ENCODE measurements at places on chromosomes 5 and 9.

DNA sequence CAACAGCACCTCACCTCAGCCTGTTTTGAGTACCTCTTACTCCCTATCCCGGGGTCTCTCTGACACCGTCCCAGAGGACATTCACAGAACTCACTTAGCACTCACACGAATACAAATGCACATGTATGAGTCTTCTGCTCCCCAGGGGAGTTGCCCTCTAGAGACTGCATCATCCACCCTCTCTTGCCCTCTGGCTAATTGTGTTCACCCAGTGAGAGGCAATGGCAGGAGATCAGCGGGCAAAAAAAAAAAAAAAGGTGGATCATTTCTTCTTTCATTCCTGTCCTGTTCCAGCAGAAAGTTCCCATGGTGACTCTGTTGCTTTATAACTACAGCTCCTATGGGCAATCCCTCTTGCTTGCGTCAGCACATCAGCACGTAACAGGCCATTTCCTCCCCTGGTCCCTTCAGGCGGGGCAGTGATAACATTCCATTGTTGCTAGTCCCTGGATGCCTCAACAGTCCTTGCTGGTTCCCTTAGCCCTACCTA is 23.5 kb upstream of the SNX2 start:
- peak; percentile 62 for DNase-seq

- peak; percentile 11 for DNase-seq
These were observed 64.5 kb downstream of the PRKACG start for GRCh38 chr9:68949271-68950000.

DNA sequence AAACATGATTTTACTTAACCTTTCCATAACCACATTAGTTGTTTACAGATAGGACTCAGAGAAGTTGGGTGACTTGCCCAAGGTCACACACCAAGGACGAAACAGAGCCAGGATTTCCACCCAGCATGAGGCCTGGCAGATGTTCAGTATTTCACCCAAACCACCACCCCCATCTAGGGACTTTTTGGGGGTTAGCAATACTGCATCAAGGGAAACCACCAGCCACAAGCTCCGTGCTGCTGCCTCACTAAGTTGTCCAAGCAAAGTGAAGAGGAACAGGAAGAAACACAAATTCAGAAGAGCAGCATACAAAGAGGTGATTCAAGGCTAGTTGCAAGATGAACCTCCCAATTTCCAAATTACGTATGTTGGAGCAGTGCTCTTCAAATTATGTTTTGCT is 219.6 kb upstream of the RORB start:
- DNase-seq, result no peak

DNA sequence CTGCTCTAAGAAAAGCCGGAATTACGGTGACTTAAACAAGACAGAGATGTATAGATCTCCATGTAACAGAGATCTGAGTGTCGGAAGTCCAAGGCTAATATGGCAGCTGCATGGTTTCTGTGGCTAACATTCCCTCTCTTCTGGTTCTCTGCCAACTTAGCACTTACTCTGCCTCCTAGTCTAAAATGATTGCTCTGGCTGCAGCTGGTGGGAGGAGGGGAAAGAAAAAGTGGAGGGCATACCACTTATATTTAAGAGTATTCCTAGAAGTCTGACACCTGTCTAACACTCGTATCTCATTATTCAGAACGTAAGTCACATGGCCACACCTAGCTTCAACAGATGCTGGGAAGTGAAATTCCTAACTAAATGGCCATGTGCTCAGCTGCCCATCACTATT is 551.5 kb upstream of the TLE4 start:
- DNase-seq, result peak; percentile 47

DNA sequence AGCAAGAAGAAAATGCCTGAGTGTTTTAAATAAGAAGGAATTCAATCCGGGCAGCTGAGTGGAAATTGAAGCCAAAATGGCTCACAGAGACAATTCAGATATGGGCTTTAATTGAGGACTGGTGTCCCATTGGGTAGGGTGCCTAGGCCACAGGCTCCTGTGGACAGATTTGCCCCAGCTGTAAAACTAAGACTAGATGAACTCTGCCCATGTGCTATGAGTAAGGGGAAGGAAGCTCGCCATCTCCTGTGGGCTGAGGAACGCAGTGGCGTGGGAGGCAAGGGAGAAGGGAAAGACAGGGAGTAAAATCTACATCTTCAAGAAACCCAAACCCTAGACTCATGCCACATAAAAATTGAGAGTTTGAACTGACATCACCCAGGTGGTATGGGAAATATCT is 66.1 kb downstream of the KLHL3 start:
- no peak for DNase-seq

- DNase-seq, result no peak
These were observed 79.0 kb upstream of the RNF38 start for GRCh38 chr9:36479101-36479500.

- DNase-seq, result no peak
These were observed 433.0 kb downstream of the DNAH5 start for GRCh38 chr5:13511442-13511841.

GRCh38 chr5:91151947-91152346 is 231.2 kb downstream of the ARRDC3 start:
- peak; percentile 91 for DNase-seq

- no peak for DNase-seq
These were observed 56.2 kb upstream of the FTMT start for GRCh38 chr5:121795511-121795910.

- DNase-seq, result peak; percentile 73
These were observed 38.3 kb downstream of the RASEF start for GRCh38 chr9:83024506-83025125.

DNA sequence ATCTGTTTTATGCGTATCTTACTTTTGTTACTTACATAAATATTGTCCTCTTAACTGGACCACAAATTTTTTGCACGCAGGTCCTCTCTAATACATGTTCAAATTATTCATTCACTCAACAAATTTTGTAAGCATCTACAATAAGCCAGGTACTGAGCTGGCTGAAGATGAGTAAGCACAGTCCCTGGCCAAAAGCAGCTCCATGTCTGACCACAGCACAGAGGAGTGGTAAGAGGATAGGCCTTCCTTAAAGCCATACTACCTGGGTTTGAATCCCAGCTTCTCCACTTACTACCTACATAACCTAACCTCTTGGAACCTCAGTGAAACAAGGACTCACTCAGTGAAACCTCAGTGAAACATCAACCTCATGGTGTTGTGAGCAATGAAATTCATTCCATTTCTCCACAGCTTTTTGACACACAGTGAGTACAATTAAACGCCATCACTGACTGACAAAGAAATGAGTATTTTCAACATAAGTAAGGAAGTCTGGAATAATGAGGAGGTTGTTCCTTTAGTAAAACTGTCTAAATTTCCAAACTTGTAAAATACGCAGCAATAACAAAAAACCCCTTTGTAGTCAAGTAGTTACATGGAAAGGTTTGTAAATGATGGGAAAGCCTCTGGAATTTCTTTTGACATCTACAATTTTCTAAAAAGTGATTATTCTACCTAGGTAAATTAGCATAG is 15.0 kb downstream of the PTAR1 start:
- peak; percentile 30 for DNase-seq

DNA sequence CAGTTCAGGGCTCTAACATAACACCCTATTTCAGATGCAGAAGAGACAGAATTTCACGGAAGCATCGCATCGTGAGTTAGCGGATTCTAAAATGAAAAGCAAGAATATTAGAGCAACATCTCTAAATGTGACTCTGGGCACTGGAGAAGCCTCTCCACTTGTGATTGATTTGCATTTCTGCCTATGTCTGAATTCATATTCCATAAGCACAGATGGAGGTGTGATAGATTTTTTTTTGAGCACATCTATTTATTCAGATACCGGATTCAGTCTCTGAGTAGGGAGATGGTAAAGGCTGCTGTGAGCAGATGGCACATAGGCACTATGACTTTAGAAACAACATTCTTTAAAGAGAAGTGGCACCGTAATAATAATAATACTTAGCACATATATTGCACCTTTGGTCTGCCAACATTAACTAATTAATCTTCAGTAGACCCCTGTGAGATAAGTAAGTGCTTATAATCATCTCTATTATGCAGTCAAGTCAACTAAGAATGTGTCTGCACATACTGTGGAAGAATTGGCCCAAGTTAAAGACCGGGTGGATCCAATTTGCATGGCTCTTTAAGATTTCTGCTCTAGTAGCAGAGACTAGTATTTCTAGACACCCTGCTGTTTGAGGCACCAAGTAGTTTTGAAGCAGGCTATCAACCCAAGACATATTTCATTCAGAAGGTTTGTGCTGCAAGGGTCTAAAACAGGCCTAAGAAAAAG is 685.0 kb downstream of the CETN3 start:
- DNase-seq, result no peak

GRCh38 chr9:75139201-75139600 is 50.9 kb downstream of the OSTF1 start:
- DNase-seq, result no peak

DNA sequence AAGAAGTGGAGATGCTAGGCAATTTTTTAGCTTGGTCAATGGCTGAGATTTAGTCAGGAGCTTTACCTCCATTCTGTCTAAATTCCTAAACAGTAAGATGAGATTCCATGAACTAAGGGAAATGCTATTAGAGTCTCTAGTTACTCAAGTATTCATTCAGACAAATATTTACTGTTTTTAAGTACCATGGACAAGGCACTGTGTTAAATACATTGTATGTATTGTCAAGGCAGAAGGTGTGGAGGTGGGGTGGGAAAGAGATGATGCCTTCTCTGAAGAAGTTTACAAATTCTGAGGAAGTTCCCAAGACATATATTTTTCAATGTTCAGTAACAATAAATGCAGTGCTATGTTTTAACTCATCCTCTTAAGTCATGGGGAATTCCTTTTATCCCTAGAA is 459.9 kb upstream of the NMUR2 start:
- peak; percentile 3 for DNase-seq

- DNase-seq, result no peak
These were observed 67.1 kb upstream of the SSBP2 start for GRCh38 chr5:81817980-81818379.

- peak; percentile 97 for DNase-seq
These were observed 134.6 kb downstream of the EDIL3 start for GRCh38 chr5:84249918-84250630.

GRCh38 chr9:21135736-21136135 is 5.9 kb downstream of the IFNW1 start:
- no peak for DNase-seq

GRCh38 chr5:152264645-152265254 is 140.3 kb downstream of the NMUR2 start:
- no peak for DNase-seq

DNA sequence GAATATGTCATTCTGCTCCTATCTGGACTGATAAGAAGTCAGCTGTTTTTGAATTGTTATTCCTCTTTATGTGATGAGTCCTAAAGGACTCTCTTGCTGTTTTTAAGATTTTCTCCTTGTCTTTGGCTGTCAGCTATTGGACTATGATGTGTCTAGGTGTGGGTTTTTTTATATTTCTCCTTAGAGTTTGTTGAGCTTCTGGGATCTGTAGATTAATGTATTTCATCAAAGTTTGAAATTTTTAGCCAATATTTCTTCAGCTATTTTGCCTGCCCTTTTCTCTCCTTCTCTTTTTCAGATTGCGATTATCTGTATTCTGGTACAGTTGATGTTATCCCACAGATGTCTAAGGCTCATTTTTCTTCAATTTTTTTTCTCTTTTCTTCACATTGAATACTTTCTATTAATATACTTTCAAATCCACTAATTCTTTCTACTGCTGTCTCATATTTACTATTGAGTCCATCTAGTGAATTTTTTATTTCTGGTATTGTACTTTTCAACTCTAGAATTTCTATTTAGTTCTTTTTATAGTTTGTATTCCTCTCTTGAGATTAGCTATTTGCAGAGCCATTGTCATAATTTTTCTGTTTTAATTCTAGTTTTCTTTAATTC is 31.1 kb downstream of the RPS23 start:
- DNase-seq, result no peak

- no peak for DNase-seq
These were observed 148.8 kb downstream of the MEF2C start for GRCh38 chr5:88734191-88734640.

DNA sequence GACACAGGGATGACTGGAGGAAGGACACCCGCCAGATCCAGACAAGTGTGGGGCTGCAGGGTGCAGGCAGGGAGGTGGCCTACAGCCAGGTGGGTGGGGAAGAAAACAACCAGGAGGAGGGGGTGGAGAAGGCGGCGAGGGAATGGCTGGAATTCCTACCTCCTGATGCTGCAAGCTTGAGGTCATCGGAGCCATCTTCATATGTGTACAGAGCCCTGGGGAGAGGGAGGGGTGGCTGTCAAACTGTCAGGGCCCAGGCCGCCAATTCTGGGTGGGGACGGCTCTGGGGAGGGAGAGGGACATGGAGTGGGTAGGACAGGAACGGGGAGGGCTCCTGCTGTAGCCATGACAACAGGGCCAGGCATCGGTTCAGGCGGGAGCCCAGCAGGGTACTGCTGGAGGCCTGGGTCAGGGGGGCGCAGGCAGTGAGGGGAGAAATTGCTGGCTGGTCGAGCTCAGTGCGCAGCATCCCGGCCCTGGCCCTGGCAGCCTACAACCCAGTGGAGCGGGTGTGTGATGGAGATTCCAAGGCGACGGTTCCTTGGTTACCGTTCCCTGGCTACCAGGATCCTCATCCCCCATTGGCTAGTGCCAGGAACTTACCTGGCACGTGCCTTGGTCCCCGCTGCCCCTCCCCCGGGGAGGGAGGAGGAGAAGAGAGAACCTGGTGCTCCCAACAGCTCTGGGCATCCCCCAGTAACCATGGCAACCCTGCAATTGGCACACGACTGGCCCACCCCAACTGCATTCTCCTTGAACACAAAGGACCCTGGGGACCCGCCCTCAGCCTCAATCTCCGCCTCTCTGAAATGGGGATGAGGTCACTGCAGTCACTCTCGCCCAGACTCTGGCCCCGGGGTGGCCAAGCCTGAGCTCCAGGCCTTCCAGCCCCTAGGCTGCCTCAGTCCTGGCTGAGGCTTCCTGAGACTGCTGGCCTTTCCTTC is 4.5 kb downstream of the DBN1 start:
- DNase-seq, result peak; percentile 73

- DNase-seq, result no peak
These were observed 113.1 kb upstream of the IRX2 start for GRCh38 chr5:2864515-2865105.

- no peak for DNase-seq
These were observed 15.6 kb upstream of the CARD19 start for GRCh38 chr9:93080406-93080805.

DNA sequence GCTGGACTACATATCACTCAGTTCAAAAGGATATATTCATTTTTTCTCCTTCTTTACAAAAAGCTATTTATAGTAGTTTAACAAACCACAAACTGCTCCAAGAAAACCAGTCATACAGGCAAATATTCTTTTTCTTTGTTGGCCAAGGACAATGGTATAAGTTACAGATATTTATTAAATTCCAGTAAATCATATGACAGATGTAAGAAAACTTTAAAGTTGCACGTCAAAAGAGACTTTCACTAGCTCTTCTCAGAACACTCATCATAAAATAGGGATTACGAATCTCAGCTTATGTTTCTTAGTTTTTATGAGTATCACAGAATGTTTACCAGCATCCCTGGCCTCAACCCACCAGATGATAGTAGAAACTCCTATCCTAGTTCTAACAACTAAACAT is 67.2 kb downstream of the ANKRD31 start:
- peak; percentile 48 for DNase-seq

- no peak for DNase-seq
These were observed 2.6 kb downstream of the INVS start for GRCh38 chr9:100101608-100102007.

Data from fibroblast of upper back skin (primary cell).